CD4-positive, alpha-beta T cell (primary cell): ENCODE measurements at places on chromosomes 6 and 20.

DNA sequence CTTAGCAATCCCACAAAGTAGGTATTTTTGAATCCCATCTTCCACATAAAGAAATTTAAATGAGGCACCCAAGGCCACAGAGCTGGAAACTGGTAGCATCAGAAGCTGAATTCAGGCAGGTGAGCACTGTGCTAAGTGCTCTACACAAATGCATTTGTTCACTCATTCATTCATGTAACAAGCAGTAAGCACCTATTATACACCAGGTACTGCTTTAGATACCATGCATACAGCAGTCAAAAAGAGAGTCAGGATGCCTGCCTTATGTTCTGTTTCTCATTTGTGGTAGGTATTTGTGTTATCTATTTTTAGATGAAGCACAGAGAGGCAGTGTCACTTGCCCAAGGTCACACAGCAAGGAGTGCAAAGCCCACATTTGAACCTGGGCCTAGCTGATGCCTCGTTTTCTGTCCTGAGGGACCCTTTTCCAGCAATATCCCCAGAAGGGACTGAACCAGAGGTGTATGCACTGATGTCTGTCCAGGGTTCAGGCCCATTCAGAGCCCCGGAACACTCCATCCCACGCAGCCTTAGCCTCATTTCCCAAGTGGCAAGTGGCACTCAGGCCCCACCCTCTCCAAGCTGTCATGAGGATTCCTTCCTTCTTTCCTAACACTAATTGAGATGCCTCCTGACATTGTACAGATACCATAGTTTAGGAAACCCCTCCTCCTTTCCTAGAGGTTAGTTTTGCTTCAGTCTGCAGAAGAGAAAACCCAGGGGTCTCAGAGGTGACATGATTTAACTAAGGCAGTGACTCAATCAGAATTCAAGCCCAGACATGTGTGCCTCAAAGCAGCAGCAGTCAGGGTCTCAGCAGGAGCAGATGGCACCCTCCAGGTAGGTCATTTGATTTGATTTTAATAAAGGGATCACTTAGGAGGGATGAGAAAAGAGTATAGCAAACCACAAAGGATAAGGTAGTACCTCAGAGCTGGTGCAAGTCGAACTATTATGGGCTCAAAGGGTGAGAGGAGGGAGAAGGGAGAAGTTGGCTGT is 61.2 kb upstream of the SIRPA start:
- no peak for DNase-seq

GRCh38 chr20:58054082-58054779 is 174.2 kb downstream of the ANKRD60 start:
- no peak for DNase-seq

GRCh38 chr6:23620911-23621401 is 505.1 kb upstream of the NRSN1 start:
- DNase-seq: no peak

DNA sequence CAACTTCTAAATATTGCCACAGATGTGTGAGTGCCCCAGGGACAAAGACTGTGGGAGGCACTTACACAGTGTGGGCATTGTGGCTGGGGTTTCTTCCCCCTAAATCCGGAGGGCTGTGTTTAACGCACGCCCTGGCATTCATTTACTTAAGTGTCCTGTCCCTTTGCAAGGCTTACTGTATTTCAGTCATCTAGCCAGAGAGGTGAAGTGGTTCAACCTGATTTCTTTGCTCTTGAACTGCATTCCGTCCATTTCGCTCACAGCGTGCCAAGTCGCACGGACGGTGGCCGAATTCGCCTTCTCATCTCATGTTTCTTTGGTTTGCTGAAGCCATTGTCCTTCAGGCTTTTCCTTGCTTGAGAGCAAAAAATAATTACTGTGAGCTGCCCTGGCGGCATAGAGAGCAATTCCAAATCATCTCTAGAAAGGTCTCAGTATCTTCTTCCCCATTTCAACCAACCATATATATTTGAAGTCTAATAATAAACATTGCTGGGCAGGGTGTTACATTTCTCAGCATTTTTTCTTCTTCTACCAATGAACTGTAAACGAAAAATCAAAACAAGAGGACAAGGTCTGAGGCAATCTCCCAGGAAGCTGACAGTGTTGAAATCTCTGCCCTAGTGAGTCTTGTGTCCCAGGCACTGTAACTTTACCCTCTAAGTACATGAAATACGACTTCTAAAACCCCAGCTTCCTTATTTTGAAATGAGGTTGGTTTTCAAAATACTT is 16.9 kb downstream of the SYTL3 start:
- DNase-seq: no peak

- DNase-seq: no peak
These were observed 6.8 kb downstream of the JAG1 start for GRCh38 chr20:10667077-10667401.

DNA sequence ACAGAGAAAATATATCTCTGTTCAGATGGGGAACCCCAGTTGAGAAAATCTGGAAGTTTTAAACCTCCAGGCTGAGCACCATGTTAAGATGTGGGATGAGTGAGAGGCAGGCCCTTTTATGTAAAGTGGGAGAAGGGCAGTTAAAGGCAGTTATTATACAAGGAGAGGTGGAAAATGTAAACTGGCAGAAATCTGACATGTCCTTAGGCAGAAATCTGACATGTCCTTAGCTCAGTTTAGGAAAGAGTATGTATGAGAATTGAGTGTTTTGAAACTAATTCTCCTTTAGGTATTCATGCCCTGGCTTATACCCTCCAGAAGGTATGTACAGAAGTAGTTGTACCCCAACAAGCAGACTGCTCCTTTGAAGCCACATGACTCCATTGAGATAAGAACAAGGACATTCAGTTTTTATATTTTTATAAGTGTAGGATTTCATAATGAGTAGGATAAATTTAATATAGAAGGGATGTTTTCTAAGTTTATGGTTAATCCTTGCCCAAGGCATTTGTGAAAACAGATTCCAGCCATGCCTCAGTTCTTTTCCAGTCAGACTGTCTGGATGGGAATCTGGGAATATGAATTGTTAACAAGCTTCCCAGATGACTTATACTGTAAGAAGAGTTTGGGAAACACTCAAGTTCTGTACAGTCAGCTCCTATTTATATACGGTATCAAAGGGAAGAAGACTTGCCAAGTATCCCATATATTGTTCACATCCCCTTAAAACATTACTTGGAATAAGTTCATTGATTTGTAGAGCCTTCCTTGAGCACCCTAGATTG is 87.7 kb downstream of the SCAND1 start:
- no peak for DNase-seq

- no peak for DNase-seq
These were observed 81.7 kb downstream of the PREP start for GRCh38 chr6:105321207-105321606.

GRCh38 chr6:147769496-147770087 is 261.1 kb downstream of the SAMD5 start:
- no peak for DNase-seq

DNA sequence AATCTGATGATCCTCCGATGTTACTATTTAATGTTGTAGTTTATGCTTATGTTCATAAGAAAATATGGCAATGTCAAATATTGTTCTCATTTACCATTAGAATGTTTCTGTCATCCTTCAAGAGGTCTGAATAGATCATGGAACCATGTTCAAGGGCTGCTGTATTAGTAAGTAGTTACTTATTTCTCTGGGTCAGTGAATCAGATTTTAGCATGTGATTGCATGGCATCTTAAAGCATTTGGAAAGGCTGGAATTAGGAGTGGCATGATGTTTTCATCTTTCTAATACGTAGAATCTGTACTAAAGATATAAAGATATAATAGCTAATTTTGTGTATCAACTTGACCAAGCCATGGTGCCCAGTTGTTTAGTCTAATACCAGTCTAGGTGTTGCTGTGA is 40.5 kb upstream of the NKX2-4 start:
- no peak for DNase-seq
